Fibroblast of pulmonary artery (primary cell): ENCODE measurements at places on chromosomes 13 and 19.
A peak's percentile ranks its signal among the peaks of the same experiment; 100 is the strongest.

DNA sequence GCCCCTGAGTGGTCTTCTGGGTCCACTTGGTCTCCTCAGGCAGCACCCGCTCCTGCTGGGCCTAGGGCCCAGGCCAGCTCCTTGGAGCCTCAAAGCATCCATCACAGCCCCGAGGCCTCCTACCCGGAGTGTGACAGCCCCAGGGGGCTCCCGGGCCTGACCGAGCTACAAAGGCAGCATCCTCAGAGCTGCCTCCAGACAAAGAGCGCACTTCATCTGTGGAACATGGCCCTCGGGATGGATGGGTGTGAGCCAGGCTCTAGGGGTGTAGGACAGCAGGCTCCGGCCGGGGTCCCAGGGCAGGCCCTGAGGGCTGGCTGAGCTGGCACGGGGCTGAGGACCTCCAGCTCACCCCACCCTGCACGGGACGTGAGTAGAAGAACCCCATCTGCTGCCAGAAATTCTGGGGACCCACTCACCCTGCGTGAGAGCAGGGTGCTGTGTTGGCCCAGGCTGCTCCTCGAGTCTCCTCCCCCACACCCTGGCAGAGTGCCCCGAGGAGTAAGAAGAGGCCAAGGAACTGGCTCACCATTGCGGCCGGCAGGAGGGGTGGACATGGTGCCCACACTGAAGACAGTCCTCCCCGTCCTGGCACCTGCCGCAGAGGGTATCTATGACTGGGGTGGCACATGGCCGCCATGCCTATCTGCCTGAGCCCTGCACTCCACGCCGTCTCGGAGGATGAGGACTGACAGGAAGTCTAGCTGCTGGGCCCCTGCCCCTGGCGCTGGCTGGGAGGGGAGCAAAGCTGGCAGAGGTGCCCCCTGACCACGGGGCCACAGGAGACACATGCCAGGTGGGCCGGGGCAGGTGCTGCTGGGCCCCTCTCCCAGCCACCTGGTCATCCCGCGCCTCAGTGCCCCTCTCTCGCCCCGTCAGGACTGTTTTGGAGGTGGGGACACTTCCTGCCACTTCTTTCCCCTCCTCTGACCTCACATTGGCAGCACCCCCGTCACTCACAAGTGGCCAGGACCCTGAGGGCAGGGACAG, 22.3 kb downstream of the CEBPG start:
- DNase-seq = peak; percentile 66

DNA sequence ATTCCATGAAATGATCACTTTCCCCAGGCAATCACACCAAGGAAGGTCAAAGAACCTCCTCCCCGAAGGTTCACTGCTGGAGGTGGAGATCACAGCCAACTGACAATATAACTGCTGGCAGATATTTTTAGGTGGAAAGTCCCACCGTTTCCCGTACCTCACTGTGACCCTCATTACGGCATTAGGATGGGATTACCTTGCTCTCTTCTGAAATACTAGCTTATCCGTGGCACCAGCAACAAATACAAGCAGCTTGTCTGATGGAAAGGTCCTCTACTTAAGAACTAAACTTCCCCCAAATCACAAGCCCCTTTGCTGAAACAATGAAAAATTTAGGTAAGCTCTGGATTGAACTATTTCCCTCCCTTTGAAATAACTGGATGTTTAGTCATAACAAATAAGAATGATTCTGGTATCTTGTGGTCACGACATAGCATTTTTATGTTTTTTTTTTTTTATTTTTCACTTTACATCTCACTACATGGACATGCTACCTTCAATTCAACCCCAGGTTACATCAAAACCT, 178.9 kb downstream of the COL4A1 start:
- peak; percentile 64 for DNase-seq

GRCh38 chr19:16442386-16443276, 29.1 kb downstream of the EPS15L1 start:
- DNase-seq = no peak

GRCh38 chr13:39038569-39039030, 344 bp downstream of the NHLRC3 start:
- no peak for DNase-seq

GRCh38 chr13:83883061-83883523, 818 bp upstream of the SLITRK1 start:
- DNase-seq = no peak
